ENCODE measurements at places on chromosomes 7 and 10.

- no peak for DNase-seq
These were observed 64.4 kb upstream of the PLPP4 start for GRCh38 chr10:120392671-120393079.

DNA sequence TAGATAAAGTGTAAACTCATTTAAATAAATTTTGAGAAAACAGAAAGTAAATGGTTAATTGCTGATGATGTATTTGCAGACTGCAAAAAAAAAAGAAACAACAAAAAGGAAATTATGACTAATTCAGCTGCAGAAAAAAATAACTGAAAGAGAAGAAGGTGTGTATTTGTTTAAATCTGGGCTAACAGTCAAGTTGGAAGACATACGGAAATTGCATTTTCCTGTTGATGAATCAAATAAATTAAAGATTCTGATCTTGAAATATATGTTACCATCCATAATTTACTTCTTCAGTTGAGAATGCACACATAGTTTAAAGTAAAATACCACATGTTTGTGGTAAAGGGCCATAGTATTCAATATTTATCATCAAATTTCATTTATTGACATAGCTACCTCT lies 19.3 kb upstream of the ING3 start:
- DNase-seq, result no peak

GRCh38 chr10:3588816-3589215 lies 196.2 kb downstream of the KLF6 start:
- no peak for DNase-seq

GRCh38 chr7:148014541-148014940 lies 576.0 kb upstream of the C7orf33 start:
- no peak for DNase-seq

DNA sequence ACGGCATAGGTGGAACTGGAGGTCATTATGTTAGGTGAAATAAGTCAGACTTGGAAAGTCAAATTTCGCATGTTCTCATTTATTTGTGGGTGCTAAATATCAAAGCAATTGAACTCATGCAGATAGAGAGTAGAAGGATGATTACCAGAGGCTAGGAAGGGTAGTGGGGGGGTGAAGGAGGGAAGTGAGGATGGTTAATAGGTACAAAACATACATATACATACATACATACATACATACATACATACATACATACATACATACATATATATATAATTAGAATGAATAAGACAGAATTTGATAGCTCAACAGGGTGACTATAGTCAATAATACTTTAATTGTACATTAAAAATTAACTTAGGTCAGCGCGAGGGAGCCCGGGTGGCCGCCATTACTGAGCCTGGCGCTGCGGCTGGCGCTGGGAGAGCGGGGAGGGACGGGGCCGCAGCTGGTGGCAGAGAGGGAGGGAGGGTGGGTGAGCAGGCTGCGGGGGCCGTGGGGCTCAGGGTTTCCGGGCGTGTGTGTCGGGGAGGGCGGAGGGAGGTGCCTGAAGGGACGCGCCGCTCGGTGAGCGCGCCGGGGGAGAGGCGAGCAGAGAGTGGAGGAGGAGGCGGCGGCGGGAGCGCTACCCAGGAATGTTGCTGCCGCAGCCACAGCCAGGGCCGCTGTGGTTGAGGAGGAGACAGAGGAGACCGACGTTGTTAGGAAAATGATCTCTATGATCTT lies 85.8 kb upstream of the EGFR start:
- DNase-seq, result no peak

DNA sequence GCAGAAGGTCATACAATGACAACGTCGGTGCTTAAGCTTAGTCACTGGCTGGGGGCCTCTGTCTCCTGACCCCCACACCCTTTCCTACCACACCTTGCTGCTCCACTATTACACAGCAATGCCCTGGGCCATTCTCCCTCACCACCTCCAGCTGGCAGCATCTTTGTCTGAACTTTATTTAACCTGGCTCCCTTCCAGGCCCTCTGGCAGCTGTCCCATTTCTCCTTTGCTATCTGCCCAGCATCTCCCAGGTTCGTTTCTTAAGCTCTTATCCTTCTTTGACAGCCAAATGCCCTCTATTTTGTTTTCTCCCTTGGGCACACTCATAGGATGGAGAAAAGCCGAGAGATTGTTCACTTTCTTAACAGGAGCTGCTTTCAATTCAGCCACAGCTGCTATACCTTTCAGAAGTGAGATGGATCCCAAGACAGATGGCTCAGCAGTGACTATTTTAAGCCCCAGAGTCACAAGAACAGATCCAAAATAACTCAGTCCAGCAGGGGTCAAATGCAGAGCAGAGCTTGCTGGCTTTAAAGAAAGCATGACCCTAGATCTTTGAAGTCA lies 1277.1 kb upstream of the AUTS2 start:
- no peak for DNase-seq

GRCh38 chr7:6727663-6728062 lies 20.9 kb upstream of the ZNF12 start:
- no peak for DNase-seq

DNA sequence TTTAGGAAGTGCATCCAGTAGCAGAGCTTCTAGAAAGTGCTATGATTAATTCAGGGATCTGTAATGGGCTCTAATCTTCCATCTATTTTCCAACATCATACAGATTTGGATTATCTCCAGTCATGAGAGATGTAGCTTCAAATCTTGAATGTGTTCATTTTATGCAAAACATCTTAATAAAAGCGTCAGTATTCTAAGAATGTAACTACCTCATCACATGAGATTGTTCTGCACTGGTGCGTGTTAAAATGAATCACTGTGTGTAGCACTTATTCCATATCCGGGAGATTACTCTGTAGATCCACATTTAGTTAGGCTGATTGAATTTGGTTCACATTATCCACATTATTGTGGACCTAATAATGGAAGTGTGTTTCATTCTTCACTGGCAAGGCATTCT lies 344.9 kb upstream of the CHRM2 start:
- DNase-seq, result no peak

- no peak for DNase-seq
These were observed 697.6 kb downstream of the PHTF2 start for GRCh38 chr7:78496096-78496630.

DNA sequence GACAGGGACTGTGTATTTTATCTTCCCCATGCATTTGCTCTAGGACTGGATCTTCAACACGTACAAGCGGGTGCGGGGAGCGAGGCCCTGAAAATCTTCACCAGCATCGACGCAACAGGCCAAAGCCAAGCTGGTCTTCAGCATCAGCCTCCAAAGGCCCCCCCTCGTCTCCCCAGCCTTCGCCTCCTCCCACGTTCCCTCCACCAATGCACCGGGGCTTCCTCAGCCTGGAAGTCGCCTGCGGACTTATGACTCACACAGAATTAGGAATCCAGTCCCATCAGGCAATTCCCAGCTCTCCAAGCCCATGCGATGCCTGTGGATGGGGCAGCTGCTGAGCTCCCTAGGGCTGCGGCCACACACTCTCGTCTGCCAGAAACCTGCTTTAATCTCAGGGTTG lies 36.3 kb upstream of the RNF32 start:
- no peak for DNase-seq

DNA sequence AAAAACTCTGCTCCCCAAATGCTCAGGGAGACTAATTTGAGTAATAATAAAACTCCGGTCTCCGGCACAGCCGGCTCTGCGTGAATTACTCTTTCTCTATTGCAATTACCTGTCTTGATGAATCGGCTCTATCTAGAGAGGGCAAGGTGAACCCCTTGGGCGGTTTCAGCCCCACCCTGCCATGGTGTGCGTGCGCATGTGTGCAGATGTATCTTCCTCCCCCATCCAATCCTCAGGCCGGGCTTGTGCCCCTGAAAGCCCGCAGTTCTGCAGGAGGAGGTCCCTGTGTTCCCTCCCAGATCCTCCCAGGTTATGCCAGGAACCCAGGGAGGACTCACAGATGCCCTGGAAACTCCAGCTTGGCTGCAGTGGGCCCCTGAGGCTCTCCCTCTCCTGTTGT lies 48.3 kb upstream of the MYL10 start:
- DNase-seq, result no peak

DNA sequence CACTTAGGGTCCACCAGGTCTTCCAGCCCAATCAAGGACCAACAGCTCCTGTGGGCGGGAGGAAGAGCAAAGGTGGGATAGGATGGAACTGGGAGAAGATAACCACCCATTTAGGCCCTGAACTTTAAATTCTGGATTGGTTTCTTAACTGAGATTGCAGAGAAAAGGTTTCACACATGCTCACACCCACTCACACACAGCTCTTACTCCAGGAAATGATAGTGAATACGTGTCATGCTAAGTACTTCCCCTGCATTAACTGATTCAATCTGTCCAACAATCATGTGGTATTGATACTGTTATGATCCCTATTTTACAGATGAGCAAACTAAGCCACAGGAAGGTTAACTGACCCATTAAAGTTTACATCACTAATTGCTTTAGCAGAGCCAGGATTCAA lies 4.6 kb upstream of the CYP3A4 start:
- DNase-seq, result no peak

GRCh38 chr10:44388641-44389040 lies 3.7 kb upstream of the CXCL12 start:
- DNase-seq, result no peak

GRCh38 chr10:2212244-2212834 lies 475.0 kb upstream of the ADARB2 start:
- no peak for DNase-seq

DNA sequence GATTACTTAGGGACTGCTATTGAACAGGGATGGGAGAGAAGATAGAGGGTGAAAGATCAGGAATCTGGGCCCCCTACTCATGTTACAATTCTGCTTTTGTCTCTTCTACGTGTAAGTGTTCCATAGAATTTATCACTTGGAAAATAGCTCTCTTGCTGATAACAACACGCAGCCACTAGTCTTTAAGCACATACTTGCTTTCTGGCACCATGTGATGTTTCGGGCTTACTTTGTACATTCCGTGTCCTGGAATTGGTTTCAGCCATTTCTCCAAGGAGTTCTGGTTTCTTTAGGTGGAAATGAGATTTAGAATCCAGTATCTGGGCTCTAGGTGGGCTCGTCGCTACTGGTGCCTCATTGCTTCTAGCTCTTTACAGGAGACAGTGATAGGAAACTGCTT lies 59.7 kb downstream of the TFAM start:
- no peak for DNase-seq

GRCh38 chr10:90306187-90306586 lies 551.7 kb downstream of the HTR7 start:
- no peak for DNase-seq

DNA sequence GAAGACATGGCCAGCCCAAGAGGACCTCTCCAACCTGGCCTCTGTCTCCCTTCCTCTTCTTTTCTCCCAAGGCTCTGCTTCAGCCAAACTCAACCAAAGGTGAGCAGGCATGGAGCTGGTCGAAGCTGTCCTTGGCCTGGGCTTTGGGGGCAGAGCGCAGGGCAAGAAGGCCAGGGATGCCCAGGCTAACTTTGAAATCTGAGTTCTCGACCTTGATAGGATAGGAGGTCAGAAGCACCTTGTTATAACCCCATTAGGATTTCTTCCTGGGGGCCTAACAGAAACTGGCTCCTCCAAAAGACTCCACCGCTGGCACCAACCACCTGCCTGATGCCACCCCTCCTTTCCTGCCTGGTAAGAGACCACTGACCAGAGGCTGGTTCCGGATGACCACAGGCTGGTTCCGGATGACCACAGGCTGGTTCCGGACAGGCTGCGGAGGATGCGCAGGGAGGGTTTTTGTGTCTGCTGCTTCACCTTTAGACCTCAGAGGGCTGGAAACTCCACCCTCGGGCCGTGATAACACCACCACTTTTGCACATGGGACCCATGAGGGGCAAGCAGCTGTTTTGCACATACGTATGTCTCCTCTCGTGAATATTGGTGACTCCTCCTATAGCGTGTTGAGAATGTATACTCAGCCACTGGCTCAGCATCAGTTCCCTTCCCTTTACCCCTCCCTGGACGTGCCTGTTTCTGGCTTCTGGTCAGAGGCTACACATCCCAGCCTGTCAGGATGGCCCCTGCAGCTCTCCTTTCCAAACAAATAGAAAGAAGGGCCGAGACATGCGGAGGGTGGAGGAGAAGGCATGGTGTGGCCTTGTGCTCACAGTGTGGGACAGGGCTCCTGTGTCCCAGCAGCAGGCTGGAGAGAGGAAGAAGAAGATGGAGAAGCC lies 140.1 kb downstream of the DNAJB6 start:
- no peak for DNase-seq

DNA sequence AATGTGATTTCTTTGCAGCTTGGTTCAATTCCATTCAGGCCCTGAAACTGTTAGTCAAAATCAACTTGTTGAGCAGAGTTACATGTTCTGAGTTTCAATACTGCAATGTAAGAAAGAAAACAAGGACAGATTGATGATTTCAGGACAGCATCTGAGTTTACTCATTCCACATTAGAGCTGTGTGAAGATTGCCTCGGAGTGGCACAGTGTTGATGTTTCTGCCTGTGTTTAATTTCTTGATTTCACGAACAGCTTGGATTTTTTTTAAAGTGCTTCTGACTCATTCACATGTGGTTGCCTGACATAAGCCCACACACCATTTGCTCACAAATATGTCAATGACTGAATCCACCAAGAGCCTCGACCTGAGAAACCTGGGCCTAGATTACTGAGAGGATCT lies 101.2 kb upstream of the PARD3 start:
- no peak for DNase-seq

DNA sequence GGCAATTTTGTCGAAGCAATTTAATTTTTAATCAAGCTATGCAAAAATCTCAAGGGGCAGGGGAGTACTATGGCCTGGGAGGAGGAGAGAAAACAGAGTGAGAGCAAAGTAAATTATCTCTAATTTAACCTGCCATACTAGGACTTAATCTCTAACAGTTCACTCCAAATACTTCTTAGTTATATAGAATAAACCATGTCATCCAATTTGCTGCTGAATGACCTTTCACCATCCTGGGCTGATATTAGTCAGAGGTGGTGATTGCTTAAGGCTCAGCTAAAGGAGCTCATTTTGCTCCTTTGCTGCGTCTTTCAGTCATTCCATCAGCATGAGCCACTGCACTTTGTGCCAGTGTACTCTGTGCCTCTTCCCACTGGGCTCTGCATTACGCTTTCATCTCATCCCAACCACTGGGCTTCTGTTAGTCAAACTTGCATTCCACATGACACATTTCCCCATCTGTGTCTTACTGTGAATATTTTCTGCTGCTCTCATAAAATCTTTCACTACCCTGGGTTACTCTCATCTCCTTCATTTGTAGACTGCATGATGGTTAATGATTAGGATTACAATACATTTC lies 84.3 kb downstream of the CD36 start:
- DNase-seq, result no peak

GRCh38 chr10:2972216-2972615 lies 95.1 kb upstream of the PFKP start:
- no peak for DNase-seq

- DNase-seq, result no peak
These were observed 19.9 kb downstream of the PPP2R2D start for GRCh38 chr10:131920693-131921092.

GRCh38 chr7:108455998-108456677 lies at the start of gene NRCAM:
NRCAM (minus strand) TSS chr7:108456436; CDS start chr7:108240064, 216,372 bp downstream.
- DNase-seq, result peak; percentile 43

All from activated CD8-positive, alpha-beta memory T cell treated with anti-CD3 and anti-CD28 coated beads, Interleukin-2, amount 50 U/mL, for 4 hours (primary cell).